Epithelial cell of umbilical artery (primary cell): ENCODE measurements at places on chromosomes 7 and 10. TPM values are rescaled to one million over a fixed set of nuclear protein-coding genes. Genes with fewer than 3 reads are reported as not detected.

Gene AKAP9
- 35.6 and 38.0 TPM in 2 replicates for total RNA-seq

Gene ARMH3
- 5.8 and 10.3 TPM in 2 replicates for total RNA-seq

Gene IGFBP3
- total RNA-seq: 5.3 and 17.9 TPM in 2 replicates

Gene TSPAN33
- total RNA-seq: 0.30 and 0.65 TPM in 2 replicates

Gene ZSCAN21
- total RNA-seq: 7.1 and 8.4 TPM in 2 replicates
